ENCODE measurements at places on chromosomes 1 and 21.

GRCh38 chr1:228303596-228303995, 95.8 kb downstream of the OBSCN start:
- DNase-seq, result no peak

- no peak for DNase-seq
These were observed 86.1 kb upstream of the KCND3 start for GRCh38 chr1:112075566-112075965.

DNA sequence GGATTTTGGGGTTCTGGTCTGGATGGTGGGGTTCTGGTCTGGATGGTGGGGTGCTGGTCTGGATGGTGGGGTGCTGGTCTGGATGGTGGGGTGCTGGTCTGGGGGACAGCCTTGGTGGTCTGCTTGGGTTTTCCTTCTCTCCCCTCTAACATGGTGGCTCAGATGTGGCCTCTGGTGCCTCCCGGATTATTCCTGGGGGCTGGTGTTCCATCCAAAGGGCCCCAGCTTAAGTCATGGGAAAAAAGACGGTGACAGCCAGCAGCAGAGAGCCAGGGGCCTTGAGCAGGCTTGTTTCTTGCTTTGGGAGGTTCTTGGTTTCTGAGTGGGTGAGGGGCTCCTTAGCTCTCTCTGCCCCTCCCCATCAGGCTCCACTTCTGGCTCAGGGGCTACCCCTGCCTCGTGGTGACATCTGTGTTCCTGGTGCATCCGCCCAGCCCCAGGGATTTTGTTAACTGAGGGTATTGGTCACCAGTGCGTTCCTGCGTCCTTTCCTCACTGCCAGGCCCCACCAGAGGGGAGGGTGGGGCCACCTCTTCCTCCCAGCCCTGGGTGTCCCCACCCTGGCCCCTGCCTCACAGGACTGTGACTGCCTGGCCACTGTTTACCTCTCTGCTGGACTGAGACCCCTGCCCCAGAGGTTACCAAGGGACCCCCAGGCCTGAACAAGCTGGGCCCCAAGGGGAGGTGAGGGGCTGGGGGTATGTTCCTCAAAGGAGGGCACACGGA, 43.2 kb upstream of the ACTRT2 start:
- DNase-seq, result no peak

GRCh38 chr1:36836196-36836883, 198.0 kb downstream of the GRIK3 start:
- no peak for DNase-seq

DNA sequence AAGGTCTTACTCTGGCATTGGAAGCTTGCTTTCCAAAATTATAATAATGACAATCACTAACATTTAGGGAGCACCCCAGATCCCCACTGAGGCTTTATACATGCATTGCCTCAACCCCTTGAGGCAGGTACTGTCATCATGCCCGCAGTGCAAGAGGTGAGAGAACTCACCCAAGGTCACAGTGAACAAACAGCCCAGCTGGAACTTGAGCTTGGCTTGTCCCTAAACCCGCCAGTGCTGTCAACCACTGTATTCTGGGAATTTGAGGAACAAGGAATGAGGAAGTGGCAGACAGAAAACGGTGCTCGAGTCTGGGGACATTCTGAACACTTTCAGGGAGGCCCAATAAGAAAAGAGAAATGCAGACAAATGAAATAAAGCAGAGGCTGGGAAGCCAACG, 34.6 kb upstream of the TLR5 start:
- no peak for DNase-seq

- no peak for DNase-seq
These were observed 58.0 kb downstream of the STUM start for GRCh38 chr1:226606311-226607267.

DNA sequence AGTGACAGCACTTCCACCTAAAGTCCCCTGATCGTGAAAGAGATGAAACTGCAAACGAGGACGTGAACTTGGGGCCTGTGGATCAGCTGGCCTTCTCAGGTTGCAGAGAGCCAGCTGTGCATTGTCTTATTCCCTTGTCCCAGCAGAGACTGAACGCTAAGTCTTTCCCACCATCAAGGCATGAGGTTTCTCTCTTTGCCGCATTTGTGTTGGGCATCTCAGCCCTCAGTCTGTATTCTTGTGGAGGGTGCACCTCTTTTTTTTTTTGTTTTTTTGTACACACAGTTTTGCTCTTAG, 71.4 kb downstream of the KIF26B start:
- DNase-seq, result no peak

Measured in stimulated activated CD4-positive, alpha-beta T cell treated with anti-CD3 and anti-CD28 coated beads, Interleukin-1b, Interleukin-23, amount 100 ng/mL, for 4 hours (primary cell).